Activated CD8-positive, alpha-beta memory T cell treated with anti-CD3 and anti-CD28 coated beads for 1 hour (primary cell): ENCODE measurements at places on chromosomes 3 and 15.

- no peak for DNase-seq
Observed at GRCh38 chr15:44801364-44801763, 65.0 kb downstream of the TRIM69 start.

DNA sequence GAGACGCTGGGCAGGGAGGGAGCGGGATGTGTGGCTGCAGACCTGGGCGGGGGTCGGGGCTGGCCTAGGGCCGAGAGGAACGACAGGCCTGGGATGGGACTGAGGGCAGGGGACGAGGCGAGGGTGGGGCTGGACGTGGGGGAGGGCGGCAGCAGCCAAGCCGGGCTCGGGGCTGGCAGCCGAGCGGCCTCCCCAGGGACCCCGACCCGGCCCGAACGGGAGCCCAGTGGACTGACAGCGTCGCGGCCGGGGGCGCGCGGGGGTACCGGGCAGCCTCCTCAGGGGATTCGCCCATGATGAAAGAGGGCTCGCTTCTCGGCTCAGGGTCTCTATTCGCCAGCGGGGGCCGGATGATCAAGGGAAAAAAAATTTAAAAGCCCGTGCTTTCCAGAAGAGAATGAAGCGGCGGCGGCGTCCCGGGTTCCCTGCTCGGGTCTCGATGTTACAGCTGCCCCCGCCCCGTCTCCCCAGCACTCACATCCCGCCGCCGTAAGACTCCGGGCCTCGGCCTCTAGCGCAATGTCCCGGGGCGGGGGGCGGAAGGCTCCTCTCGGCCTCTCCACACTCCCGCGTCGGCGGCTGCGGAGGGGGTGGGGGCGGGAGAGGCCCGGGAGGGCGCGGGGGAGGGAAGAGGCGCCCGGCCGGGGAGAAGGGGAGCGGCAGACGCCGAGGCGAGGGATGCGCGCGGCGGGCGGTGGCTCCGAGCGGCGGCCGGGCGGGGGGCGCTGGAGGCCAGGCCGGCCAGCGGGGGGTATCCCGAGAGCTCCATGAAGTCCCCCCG, 4.3 kb downstream of the PTH1R start:
- DNase-seq = no peak

DNA sequence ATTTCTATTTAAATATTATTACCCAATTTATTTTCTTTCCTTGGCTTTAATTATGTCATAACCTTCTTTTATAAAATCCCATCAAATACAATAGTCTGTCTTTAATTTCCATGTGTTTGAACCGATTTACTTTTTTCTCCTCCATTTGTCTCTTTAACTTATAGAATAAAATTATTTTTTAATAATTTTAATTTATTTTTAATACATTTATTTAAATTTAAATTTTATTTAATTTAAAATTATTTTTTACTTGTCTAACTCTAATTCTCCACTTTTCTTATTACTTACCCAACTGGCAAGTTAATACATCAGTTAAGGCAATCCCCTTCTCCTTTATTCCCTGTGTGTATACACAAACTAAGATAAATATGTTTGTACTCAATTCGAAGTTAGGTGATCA, 817.6 kb upstream of the NR2F2 start:
- DNase-seq = no peak

DNA sequence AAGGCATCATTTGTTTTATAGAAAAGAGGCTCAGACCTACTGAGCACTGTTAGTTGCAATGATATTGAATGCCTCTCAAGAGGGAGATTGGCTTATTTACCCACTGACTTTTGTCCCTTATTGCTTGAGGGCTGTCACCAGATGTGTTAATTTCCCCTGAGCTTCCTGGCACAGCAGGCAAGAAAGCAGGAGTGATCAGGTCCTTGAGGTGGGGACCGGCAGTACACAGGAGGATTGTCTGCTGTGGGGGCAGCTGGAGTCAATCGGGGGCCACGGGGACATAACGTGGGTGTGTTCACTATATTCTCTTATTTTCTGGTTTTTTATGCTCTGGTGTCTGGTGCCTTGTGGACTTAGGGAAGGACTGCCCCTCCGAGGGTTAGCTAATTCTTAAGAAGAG, 44.6 kb downstream of the GASK1A start:
- DNase-seq = no peak

GRCh38 chr3:99858469-99858868, 40.8 kb downstream of the CMSS1 start:
- DNase-seq = no peak

DNA sequence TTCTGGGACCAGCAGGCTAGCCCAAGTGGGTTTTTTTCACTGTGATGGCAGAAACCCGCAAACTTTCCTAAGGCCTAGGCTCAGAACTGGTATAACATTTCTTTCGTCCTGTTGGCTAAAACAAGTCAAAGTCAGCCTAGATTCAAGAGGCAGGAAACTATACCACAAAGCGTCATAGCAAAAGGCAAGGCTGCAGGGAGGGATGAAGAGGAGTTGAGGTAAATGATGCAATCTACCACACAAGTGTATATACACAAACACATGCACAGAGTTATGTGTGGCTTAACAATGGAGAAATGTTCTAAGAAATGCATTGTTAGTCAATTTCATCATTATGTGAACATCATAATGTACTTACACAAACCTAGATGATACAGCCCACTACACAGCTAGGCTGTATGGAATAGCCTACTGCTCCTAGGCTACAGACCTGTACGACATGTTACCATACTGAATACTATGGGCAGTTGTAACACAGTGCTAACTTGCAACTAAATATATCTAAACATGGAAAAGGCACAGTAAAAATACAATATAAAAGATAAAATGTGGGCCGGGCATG, 225.6 kb downstream of the TBL1XR1 start:
- DNase-seq = no peak

DNA sequence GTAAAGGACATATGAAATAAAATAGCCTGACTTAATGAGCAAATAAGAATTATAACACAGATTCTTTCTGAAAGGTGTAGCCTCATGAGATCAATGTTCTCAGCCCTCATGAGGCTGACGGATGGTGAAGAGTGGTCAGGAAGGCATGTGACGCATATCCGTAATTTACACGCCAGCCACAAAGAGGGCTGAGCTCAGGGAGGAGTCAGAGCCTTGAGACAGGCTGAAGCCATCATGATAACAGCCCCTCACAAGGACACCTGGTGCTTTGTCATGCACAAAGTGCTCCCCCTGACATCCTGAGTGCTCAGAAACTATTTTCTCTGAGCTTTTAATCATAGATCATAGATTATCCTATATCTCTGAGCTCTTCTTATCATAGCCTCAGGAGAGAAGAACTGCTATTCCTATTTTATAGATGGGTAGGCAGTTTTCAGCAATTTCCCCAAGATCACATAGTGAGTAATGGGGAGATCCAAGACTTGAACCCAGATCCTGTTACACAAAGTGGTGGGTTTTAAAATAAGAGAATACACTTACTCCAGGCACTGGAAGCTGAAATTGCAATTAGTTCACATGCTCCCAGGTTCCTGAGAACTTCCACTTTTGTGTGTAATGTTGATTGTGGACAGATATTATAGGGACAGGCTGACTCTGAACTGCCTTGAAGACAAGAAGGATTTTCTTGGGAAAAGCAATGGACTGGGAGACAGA, 267.1 kb downstream of the RPLP1 start:
- DNase-seq = peak; percentile 41

DNA sequence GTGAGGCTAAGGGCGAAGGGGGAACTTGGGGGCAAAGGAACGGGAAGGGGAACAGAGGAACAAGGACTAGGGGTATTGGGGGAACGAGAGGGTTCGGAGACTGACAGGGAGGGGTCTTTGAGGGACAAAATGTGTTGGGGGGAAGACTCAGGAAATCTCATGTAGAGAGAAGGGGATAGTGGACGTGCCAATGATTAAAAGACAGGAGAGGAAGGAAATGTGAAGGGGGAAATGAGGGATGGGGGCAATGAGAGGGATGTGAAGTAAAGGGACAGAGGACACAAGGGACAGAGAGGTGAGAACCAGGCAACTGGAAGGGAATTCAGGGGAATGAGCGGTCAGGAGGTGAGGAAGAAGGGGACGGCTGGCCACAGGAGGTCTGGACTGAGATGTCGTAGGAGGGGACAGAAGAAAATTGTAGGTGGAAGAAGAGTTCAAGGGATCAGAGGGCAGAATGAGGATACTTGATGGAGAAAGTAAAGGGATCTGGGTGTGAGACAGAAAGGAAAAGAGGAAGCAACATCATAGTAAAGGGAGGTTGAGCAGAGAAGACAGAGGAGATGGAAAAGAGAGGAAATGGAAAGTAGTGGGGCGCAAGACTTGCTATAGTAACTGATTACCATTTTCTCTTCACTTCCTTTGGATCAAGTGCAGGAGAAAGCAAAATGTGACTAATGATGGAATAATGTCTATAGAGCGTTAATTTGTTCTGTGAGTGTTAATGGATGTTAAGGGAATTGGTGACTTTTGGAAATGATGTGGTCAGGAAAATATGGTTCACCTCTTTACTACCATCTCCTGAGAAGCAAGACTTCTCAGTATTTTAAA, 749 bp downstream of the RAB8B start:
- no peak for DNase-seq

DNA sequence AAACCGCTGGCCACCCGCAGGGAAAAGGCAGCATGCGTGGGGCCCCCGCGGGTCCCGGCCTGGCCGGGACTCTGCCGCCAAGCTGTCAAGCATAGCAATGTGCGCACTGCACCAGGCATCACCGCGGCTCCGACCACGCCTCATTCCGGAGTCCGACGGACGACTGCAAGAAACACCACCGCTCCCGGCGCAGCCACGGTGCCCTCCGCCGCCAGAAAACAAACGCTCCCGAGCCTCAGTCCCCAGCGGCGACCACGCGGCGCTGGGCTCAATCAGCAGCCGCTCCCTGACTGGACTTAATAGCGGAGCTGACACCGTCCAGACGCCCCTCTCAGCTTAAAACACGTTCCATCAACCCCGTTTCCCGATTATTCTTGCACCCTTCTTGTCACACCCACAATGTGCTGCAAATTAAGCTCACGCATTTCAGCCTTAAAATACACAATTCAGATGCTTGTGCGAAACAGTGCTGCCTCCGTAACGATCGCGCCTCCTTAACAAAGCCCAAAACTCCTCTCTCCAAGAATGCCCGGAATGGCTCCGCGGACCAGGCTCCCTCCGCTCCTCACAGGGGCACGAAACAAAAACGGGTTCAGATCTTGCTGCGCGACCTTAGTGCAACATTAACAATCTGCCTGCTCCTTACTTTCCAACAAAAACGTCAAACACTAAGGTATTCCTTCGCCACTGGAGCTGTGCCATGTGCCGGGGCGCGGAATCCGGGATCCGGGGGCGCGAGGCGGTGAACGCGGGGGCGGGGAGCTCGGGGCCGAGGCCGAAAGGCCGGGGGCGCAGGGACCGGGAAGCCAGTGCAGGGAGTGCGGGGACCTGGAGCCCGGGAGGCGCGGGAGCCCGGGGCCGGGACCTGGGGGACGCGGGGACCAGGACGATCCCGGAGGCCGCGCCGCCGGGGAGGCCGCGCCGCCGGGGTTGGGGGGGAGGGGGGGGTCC, 655 bp downstream of the CYFIP1 start:
- DNase-seq = no peak

DNA sequence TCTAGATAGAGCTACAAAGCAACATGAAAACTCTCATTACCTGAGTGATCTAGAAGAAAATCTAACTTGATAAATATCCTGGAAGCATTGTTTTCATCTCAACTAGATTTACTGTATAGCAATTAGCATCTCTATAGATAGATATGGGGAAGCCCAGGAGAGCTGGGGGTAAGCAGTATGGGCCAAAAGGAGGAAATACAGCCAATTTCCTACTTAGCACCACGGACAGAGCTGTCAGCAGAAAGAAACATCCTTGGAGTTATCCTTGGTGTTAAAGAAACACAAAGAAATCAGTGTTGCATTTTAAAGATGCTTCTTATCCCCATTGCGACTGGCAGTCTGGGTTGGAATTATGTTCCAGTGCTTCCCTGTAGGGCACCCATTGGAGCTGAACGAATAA, 126.2 kb downstream of the TIGIT start:
- DNase-seq = no peak
